Right hindlimb (tissue), 1 donor: ENCODE measurements at places on chromosomes 6 and 20.

- DNase-seq: no peak
Measured at GRCh38 chr6:145530454-145530853, 204.9 kb downstream of the EPM2A start.

DNA sequence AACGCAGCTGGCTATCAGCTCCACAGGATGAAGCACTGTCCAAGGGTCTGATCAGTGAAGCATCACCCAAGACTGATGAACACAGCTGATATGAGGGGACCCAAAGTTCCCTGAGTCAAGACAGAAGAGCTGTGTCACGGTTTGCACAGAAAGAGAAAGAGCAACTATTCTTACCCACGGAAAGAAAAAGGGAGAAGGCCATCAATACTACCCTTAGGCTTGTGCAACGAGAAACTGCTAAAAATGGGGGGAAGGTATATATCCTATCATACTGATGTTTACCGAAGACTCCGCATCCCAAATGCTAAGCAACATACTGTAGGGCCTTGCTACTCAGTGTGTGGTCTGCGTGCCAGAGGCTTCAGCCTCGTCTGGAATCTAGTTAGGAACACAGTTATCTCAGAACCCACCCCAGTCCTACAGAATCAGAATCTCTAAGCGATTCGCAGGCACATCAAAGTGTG is 665 bp downstream of the FASTKD5 start:
- no peak for DNase-seq

- no peak for DNase-seq
Measured at GRCh38 chr6:9095729-9096128, 660.4 kb upstream of the SLC35B3 start.

GRCh38 chr6:33207552-33208090 is 679 bp upstream of the RING1 start:
- peak; percentile 81 for DNase-seq

DNA sequence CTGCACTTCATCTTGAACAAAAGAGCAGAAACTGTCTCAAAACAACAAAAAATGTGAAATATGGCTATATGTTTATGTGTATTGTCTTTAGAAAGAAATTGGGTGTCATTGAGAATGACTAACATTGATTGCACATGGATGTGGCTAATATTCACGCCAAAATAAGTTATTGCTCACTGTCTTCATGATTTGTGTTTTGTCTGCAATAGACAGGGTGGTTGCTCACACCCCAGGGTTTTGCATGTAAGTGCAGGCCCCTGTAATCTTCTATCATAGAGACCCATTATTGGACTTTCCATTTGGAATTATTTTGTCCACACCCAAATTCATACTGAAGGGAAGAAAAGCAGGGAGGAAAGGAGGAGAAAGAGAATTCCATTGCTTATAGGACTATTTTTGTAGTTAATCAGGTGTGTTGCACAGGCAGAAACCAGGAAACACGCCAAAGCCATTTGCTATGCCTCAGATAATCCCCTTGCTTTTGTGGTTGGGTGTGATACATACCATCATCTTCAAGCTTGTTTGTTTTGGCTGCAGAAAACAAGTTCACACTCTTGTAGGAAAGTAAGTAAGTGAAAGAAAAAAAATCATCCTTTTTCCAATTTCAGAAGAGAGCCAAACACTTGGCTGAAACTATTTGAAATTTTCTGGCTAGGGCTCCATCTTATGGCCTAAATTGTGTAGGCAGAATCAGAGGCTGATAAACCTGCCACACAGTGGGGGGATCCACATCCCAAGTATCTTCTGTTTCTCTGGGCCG is 214.1 kb downstream of the COL12A1 start:
- DNase-seq: peak; percentile 62

DNA sequence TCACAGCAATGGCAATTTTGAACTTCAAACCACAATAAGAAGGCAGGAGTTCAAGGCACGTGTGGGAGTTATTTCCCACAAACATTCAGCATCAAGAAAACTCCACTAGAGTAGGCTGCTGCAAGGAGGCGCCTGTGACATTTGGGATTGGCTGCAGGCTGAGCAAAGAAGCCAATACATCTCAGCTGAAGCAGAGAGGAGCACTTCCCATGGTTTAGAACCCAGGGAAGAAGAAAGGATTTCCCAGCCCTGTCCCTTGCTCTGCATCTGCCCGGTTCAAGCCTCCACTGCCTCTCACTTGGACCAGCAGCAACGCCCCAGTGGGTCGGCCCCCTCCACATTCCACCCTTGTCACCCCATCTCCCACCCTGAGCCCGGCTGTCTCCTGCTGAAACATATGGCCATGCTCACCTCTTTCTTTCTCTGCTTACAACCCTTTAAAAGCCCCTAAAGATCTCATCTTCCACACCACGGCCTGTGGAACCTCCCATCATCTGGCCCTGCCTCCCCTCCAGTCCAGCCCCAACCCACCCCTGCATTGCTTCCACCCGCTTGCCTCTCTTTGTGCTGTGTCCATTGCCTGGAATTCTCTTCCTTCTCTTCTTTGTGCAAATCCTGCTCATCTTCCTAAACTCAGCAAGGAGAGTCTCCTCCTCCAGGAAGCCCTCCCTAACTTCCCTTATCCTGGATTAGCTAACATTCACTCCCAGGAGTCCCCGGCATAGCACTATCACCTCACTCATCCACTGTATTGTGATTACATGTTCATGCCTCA is 128.3 kb downstream of the ANKRD60 start:
- DNase-seq: peak; percentile 6

GRCh38 chr6:122484760-122485159 is 13.2 kb upstream of the SERINC1 start:
- no peak for DNase-seq

- DNase-seq: peak; percentile 58
Measured at GRCh38 chr6:29887330-29887818, 55.0 kb upstream of the HLA-A start.

DNA sequence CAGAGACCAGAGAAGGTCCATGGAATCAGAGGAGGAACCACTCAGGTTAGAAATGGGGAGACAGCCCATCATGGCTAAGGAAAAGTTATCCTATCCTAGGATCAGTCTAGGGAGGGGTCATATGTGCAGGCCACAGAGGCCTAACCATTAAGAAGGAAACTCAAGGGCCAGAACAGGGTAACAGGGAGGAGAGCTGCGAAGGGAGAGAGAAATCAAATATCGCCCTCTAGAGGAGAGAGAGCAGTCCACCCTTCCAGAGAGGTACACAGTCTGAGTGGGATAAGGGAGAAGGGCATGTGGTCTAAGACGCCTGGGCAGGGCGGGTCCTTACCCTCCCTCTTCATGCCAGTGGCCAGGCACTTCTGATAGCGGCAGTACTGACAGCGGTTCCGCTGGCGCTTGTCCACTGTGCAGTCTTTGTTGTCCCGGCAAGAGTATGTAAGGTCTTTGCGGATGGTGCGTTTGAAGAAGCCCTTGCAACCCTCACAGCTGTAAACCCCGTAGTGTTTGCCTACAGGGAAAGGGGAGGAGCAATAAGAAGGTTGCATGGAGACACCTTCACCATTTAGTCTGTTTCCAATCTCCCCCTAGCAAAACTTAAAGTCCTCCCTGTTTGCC is 2.9 kb downstream of the RXRB start:
- peak; percentile 40 for DNase-seq

DNA sequence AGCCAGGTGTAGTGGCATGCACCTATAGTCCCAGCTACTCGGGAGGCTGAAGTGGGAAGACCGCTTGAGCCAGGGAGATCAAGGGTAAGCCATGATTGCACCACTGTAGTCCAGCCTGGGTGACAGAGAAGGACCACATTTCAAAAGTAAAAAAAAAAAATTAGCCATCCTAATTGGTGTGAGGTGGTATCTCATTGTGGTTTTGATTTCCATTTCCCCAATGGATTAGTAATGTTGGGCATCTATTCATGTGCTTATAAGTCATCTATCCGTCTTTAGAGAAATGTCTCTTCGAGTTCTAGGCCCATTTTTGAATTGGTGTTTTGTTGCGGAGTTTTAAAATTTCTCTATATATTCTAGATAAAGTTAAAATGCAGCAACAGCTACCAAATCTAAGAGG is 21.7 kb downstream of the ABHD12 start:
- no peak for DNase-seq

DNA sequence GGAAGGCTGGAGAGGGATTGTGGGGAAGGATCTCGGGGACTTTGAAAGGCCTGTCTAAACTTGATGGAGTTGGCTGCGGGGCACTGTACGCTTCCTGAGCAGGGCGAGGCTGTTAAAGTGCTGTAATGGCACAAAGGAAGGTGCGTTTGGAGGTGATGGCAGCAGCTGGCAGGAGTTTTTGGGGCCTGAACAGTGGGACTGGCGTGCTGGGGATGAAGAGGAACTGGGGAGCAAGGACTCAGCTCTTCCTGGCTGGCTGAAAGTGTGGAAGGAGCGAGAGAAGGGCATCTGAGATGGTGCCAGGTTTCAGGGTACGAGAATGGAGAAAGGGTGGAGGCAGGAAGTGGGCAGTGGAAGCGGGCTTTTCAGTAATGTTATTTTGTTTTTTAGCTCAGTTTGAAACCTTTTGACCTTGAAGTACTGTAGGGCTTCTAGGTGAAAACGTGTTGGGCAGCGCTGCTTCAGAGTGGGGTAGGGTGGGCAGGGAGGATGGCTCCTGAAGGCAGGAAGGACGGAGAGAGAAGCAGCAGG is 8.0 kb downstream of the TMEM181 start:
- DNase-seq: no peak

GRCh38 chr6:2809015-2809414 is 32.6 kb downstream of the SERPINB1 start:
- DNase-seq: no peak

GRCh38 chr20:16575390-16576140 is 2.3 kb upstream of the KIF16B start:
- DNase-seq: no peak

- no peak for DNase-seq
Measured at GRCh38 chr6:98946879-98947410, 801 bp downstream of the FBXL4 start.

- DNase-seq: no peak
Measured at GRCh38 chr6:142633317-142633716, 311.7 kb downstream of the HIVEP2 start.
